Urinary bladder (tissue), 4 donors: ENCODE measurements at places on chromosomes 2 and 18.

DNA sequence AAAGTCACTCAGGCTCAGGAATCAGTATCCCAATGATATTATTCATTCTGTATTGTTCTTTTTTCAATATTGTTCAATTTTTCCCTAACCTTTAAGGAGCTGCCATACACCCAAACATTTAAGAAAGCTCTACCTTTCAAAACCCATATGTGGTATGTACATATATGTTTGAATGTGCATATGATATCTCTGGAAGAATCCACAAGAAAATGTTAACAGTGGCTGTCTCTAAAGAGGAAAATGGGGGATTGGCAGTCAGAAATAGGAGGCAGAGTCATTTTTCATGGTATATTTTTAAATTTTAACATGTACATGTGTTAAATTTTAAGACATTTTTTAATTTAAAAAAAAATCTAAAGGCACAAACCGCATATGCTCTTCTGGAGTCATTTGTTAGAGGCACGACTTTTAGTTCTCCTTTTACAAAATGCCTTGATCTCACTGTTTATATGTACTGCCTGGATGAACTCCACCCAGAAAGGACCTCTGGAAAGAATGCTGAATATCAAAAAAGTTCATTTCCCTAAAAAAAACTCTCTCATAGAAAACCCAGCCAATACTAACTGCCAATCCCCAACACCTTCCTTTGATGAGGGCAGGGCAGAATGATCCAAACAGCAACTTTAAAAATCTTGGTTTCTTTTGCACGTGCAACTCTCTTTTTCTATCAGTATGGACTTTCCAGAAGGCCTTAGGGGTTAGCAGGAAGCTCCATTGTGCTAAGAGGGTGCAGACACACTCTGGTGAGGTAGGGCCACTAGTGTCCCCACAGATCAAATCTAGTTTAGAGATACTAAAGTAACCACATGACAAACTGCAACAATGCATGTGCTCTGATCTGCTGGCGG, 23.6 kb downstream of the KCTD1 start:
- no peak for DNase-seq

DNA sequence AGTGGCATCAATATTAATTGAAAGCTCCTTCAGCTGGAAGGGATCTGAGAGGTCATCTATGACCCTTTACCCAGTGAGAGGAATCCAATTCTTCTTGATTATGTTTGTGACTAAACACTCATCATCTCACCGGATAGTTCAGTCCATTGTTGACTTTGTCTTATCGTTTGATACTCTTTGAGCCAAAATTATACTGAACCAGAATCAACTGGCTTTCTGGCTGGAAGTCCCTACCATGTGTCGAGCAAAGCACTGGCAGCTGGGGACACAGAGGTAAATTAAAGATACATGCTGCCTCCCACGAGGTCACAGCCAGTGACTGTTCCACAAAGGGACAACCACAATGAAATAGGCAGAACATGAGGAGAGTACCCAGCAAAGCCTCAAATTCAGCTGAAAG, 91.4 kb upstream of the FHL2 start:
- no peak for DNase-seq

GRCh38 chr2:100241236-100241635, 81.1 kb downstream of the LONRF2 start:
- DNase-seq: no peak

- peak; percentile 10 for DNase-seq
Measured at GRCh38 chr2:55616551-55617174, 759 bp downstream of the PPP4R3B start.

GRCh38 chr18:38826247-38826646, 1260.6 kb upstream of the CELF4 start:
- no peak for DNase-seq

DNA sequence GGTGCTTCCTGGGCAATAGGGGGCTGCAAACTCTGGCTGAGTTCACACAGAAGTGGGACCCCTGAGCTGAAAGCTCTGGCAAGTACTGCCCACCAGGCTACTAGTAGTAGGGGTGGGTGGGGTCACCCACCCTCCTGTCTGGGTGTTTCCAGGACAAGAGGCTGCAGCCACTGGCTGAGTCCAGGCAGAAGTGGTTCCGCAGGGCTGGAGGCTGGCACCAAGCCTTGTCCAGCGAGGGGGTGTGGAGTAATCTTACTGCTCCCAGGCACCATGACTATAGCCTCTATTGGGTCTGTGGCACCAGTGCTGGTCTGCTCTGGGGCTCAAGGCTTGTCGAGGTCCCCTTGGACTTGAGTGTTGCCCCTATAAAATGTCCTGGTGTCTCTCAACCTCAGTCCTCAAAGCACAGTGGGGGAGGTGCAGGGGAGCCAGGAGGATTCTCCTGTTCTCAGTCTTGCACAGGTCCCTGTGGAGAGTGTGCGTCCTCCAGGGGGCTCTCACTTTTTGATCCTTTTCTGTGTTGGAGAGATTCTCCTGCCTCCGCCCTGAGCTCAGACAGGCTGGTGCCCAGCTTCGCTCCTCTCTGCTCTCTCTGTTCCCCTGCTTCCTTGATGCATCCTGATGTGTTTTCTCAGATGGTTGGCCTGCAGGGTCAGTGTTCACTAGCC, 48.1 kb downstream of the NUP35 start:
- no peak for DNase-seq

GRCh38 chr2:24509840-24510239, 18.8 kb downstream of the NCOA1 start:
- no peak for DNase-seq

GRCh38 chr2:33358878-33359277, 117.6 kb upstream of the RASGRP3 start:
- no peak for DNase-seq

- no peak for DNase-seq
Measured at GRCh38 chr2:27420996-27421395, 7.4 kb upstream of the NRBP1 start.

GRCh38 chr2:20551945-20552328, 99.0 kb downstream of the HS1BP3 start:
- DNase-seq: no peak

GRCh38 chr2:113277474-113278072, 1.1 kb downstream of the PAX8 start:
- no peak for DNase-seq

- DNase-seq: no peak
Measured at GRCh38 chr2:133204421-133204820, 363.8 kb downstream of the NCKAP5 start.

- DNase-seq: no peak
Measured at GRCh38 chr2:233852056-233852455, 2.3 kb downstream of the HJURP start.

- DNase-seq: no peak
Measured at GRCh38 chr2:40271094-40271493, 180.8 kb downstream of the SLC8A1 start.

DNA sequence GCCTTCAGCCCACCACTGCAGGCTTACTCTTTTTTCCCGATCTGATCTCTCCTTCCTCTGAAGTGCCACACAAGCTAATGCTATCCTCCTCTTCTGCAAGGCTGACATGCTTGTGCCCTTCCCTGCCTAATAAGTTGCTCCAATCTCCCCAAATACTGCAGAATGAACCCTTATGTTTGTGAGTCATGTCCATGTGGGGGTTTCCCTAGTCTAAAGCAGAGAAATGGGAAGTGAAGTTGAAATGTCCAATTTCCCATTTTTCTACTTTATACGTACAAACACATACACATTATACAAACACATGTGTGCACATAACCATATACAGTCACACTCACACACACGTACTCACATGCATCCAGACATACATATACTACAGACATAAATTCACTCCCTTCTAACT, 288.1 kb upstream of the CELF4 start:
- DNase-seq: no peak

DNA sequence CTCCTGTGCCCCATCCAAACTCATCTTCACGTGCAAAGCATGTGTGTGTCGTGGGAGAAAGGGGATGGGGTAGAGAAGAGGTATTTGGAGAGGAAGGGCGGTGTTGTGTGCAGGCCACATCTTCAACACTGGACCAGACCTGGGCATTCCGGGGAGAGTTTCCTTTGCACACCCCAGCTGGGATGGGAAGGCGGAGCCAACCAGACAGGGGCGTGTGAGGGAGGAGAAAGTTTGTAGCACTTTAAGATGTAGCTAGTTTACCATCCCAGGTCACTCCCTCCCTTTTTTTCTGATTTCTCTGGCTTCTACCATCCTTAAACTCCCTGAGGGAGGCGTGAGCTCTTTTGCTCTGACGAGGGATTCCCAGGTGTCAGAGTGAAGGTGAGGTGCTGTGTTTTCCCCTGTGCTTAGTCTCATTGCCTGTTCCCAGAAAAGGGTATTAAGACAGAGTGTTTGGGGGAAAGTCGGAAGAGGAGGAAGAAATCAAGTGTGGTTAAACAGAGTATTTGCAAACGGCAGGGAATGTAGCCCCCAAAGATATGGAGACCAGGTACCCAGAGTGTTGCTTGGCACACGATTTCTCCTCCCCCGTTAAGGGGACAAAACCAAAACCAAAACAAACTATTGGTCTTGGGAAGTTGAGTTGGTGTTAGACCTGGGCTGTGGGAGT, 1.6 kb downstream of the SETBP1 start:
- DNase-seq: no peak

DNA sequence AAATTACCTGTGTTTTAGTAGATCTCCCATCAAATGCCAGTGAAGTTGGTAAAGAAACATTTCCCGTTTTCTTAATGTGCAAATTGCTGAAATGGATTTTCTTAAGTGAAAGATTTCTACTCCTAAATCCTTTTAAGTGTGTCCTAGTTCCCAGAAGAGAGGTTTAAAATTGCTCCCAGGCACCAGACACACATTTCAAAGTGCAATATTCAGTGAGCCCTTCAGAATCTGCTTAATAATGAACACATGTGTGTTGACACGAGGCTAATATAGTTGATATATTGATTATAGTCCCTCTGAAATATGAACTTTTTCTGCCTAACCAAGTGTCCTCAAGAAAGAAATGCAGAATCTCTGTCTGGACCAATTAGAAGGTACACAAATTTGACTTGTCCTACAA, 861.7 kb upstream of the CNTNAP5 start:
- no peak for DNase-seq

DNA sequence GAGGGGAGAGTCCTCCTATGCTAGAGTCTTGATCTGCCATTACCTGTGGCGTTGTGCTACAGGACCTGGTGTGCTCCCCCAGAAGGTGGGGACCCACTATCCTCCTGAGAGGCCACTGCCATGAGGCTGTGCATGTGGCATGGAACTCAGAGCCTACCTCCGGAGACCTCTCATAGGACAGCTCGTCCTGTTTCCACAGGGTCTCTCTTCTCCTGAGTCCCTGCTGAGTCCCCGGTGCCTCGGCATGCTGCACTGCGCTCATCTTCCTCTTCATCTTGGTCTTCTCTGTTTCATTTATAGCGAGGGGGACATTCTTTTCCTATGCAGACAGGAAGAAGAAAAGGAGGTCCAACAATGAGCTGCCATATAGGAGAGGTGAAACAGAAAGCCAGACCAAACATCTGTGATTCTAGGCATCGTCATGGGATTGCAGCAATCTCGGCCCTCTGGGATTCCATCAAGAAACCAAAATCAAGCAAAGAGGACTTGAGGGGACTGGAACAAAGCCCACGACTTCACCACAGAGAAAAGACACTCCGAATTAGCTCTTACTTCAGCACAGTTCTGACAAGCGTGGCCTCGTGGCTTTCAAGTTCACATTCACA, 83.7 kb downstream of the KCNF1 start:
- no peak for DNase-seq

- no peak for DNase-seq
Measured at GRCh38 chr18:811182-811891, 705 bp downstream of the YES1 start.

GRCh38 chr2:136136931-136137330, 19.0 kb upstream of the CXCR4 start:
- DNase-seq: no peak

GRCh38 chr2:145682546-145683157, 1162.7 kb upstream of the ZEB2 start:
- no peak for DNase-seq

GRCh38 chr2:138771534-138771933, 8.7 kb downstream of the NXPH2 start:
- DNase-seq: no peak

GRCh38 chr2:100460904-100461530, 9.3 kb upstream of the NMS start:
- no peak for DNase-seq

GRCh38 chr2:155363349-155363888, 664.9 kb downstream of the KCNJ3 start:
- no peak for DNase-seq

DNA sequence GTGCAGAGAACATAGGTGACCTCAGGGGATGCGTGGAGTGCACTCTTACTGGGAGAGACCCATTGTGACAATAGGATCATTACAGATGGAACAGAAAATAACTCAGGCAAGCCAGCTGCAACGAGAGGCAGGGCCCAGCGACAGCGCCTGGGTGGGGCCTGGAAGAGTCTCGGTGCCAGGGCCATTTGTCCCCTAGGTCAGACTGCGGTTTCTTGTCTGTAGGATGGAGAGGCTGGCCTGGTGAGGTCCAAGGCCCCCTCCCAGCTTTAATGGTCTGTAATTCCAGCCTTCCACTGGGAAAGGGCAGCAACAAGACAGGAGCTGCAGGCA, 208.6 kb upstream of the APCDD1 start:
- no peak for DNase-seq

GRCh38 chr2:137348301-137348700, 583.0 kb downstream of the THSD7B start:
- DNase-seq: no peak

- DNase-seq: peak; percentile 26
Measured at GRCh38 chr2:239399921-239400595, 762 bp downstream of the HDAC4 start.
